Effector memory CD4-positive, alpha-beta T cell (primary cell): ENCODE measurements at places on chromosomes 12 and 14.

- H3K27ac ChIP-seq = no peak overlapping the region
- H3K4me3 ChIP-seq = no peak overlapping the region
- no peak for DNase-seq
- H3K36me3 ChIP-seq = no peaks in the 10 kb centered on the region
- H3K27me3 ChIP-seq = no peaks in the 10 kb centered on the region
- no peaks in the 10 kb centered on the region for H3K4me1 ChIP-seq
These were observed 19.4 kb downstream of the PPP1R36 start for GRCh38 chr14:64569138-64569631.

DNA sequence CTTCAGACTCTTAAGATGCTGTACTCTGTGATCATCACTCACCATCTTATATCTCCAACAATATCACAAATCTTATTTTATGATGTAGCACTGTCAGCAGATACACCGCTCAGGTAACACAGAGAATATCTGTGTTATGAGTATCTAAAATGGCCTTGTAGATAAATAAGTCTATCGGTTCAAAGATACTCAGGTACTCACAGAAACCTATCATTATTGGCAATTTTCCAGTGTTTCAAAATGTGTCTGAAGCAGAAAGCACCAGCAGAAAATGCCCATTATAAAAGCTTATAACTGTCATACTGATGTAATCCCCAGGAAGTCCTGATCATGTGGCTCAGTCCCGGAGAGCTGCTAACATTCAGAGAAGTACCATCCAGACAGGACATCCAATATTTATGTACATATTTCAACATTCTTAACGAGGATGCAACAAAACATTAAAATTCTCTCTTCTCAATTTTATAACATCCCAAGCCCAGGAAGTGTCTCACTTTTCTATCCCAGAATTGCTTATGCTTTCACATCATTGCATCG is 190.7 kb upstream of the LMNTD1 start:
- H3K36me3 ChIP-seq = no peaks in the 10 kb centered on the region
- no peaks in the 10 kb centered on the region for H3K27me3 ChIP-seq
- no peak overlapping the region for H3K27ac ChIP-seq
- no peaks in the 10 kb centered on the region for H3K4me1 ChIP-seq
- DNase-seq = no peak

DNA sequence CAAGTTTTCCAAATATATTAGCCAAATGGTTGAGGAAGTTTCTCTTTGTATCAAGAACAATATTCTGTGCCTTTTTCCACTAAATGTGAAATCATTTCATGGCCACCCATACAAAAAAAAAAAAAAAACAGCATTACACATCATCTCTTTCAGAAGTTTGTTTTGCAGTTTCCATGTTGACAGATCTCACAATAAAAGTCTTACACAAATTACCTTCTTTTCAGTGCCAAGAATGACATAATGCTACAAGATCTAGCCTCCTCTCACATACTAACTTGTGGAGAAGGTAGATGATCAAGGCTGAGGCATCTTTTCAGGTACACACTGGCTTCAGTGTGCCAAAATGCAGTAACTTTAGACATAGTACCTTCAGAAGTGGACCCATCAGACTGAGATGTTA is 35.3 kb downstream of the PRKD1 start:
- no peak overlapping the region for H3K4me3 ChIP-seq
- no peak for DNase-seq
- no peaks in the 10 kb centered on the region for H3K36me3 ChIP-seq
- no peak overlapping the region for H3K27ac ChIP-seq
- H3K27me3 ChIP-seq = no peaks in the 10 kb centered on the region

DNA sequence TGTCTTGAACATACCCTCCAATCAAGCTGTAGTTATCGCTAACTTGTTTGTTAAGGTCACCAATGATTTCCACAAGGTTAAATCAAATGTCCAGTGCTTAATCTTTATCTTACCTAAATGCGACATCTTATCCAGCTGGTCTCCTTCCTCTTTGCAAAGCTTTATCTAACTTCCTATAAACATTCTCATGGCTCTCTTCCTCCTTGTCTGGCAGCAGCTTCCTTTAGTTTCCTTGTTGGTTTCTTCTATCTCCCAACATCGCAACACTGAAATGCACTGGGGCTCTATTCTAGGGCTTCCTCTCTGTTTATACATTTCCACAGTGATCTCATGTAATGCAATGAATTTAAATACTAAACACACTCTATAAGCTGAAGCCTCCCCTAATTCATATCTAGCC is 28.7 kb downstream of the UBE2N start:
- H3K36me3 ChIP-seq = peaks cover 21% of the 10 kb centered on the region
- H3K4me3 ChIP-seq = no peak overlapping the region
- H3K27me3 ChIP-seq = no peaks in the 10 kb centered on the region
- DNase-seq = no peak
- H3K27ac ChIP-seq = no peak overlapping the region

DNA sequence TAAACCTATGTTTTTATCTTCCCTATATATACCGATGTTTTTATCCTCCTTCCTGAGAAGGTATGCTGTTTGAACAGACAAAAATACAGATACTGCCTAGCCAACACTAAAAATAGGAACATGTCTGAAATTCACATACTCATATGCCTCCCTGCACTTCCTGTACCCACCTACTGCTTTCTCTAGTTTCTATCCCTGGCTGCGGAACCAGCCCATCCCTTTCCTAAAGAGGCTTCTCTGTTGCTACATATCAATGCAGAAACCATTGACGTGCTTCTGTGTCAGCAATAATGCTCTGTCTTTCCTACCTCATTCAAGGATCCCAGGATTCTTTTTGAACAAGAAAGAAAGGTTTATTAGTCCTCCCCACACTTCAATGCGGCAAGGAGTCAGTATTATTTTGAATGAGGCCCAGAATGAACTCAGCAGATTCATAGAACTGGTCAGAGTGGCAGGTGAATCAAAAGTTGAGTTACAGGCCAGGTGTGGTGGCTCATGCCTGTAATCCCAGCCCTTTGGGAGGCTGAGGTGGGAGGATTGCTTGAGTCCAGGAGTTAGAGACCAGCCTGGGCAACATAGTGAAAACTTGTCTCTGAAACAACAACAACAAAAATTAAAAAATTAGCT is 67.8 kb upstream of the NAP1L1 start:
- no peaks in the 10 kb centered on the region for H3K36me3 ChIP-seq
- no peak overlapping the region for H3K27ac ChIP-seq
- no peaks in the 10 kb centered on the region for H3K27me3 ChIP-seq
- DNase-seq = no peak
- H3K4me3 ChIP-seq = no peak overlapping the region

DNA sequence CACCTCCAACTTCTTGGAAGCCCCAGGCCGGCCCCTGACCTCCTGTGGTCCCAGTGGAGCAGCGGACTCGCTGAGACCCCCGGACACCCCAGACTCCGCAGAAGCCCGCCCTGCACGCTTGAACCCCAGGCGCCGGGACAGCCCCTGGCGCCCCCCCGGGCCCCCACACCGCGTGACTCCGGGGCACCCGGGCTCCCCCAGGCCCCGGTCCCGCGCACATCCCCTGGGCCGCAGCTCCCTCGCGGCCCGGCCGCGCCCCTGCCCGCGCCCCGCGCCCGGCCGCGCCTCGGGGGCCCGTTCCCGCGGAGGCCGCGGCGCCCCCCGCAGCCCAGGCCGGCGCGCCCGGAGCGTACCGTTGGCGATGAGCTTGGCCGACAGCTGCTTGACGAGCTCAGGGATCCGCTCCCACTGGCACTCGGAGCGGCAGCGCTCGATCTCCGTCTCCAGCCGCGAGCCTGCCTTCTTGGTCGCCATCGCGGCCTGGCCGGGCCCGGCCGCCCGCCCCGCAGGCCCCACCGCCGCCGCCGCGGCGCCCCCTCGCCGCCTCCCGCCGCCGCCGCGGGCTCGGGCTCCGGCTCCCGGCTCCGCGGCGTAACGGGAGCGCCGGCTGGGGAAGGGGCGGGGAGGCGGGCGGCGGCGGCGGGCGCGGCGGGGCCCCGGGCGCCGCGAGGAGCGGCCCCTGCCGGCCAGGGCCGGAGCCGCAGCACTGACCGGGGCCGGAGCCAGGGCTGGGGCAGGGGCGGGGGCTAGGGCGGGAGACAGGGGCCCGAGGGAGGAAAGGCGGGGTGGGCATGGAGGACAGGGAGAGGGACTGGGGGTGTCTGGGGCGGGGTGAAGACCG is at the start of gene TTC7B:
TSS of gene TTC7B (minus strand) at position 609 of the 841 bp plus-strand sequence. CDS start at position 474, 135 bp downstream.
- DNase-seq = no peak
- H3K4me3 ChIP-seq = no peak within 1 kb of the TSS
- no peaks in the 10 kb centered on the region for H3K27me3 ChIP-seq
- H3K4me1 ChIP-seq = peaks cover 2% of the 10 kb centered on the region
- no peaks in the 10 kb centered on the region for H3K36me3 ChIP-seq

GRCh38 chr12:83462419-83462818 is 775.7 kb downstream of the TMTC2 start:
- no peaks in the 10 kb centered on the region for H3K27me3 ChIP-seq
- H3K36me3 ChIP-seq = no peaks in the 10 kb centered on the region
- H3K4me3 ChIP-seq = no peak overlapping the region
- no peak for DNase-seq
- no peak overlapping the region for H3K27ac ChIP-seq
- no peaks in the 10 kb centered on the region for H3K4me1 ChIP-seq

- no peaks in the 10 kb centered on the region for H3K27me3 ChIP-seq
- H3K27ac ChIP-seq = no peak overlapping the region
- no peaks in the 10 kb centered on the region for H3K4me1 ChIP-seq
- no peak overlapping the region for H3K4me3 ChIP-seq
- H3K36me3 ChIP-seq = no peaks in the 10 kb centered on the region
- no peak for DNase-seq
These were observed 33.7 kb upstream of the RIC8B start for GRCh38 chr12:106740818-106741217.

DNA sequence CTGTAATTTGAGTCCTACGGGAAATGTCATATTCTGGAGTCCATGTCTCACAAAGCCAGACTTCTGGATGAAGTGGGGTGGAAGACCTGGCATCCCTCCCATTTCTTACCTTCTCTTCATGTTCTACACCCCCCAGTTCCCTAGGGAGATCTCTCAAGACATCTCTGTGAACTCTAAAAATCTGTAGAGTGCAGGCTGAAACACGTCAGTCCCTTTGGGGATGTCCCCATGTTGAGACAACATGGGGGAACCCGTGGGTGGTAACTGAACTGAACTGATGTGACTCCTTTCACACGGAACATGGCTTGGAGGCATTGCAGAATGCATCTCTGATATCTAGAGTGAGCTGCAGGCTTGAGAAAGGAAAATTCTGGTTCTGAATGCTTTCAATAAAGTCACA is 15.2 kb downstream of the SERPINA12 start:
- H3K27me3 ChIP-seq = no peaks in the 10 kb centered on the region
- no peaks in the 10 kb centered on the region for H3K4me1 ChIP-seq
- H3K4me3 ChIP-seq = no peak overlapping the region
- no peaks in the 10 kb centered on the region for H3K36me3 ChIP-seq
- no peak for DNase-seq
- H3K27ac ChIP-seq = no peak overlapping the region

GRCh38 chr12:49693931-49694444 is 13.2 kb downstream of the FMNL3 start:
- no peak overlapping the region for H3K27ac ChIP-seq
- H3K36me3 ChIP-seq = no peaks in the 10 kb centered on the region
- no peak for DNase-seq
- H3K27me3 ChIP-seq = no peaks in the 10 kb centered on the region
- no peak overlapping the region for H3K4me3 ChIP-seq

DNA sequence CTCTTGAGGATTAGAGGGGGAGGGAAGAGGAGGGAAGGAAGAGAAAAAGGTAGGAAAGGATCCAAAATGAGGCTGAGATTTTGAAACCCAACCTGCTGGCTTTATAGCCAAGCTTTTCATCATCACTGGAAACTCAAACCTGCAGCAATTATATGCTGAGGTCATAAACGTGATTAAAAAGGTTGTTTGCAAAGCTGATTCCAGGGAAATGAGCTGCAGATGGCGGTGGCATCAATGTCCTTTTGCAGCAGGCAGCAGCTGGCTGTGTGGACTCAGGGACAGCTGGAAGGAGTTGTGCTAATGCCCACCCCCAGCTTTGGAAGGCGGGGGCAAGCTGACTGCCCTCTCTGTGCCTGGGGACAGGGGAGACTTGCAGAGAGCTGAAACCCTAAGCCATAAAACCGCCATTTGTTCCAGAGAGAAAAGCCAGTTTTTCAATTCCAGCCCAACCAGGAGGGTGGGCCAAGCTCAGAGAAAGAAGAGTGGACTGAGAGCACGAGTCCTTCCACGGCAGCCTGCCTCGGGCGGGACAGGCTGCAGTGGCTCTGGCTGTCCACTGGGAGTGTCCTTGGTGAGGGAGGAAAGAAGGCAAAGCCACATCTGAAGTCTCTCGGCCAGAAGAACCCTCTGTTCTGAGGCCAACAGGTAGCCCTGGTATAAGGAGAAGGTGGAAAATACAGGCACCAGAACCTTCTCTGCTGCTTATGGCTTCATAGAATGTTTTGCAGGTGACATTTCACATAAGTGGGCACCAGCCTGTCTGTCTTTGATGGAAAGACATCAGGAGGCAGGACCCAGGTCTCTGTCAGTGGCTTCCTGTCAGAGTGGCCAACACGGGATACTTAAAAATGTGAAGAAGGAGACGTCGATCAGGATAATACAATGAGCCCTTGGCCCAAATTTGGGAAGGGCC is 90.7 kb downstream of the SINHCAF start:
- H3K27me3 ChIP-seq = no peaks in the 10 kb centered on the region
- no peak overlapping the region for H3K27ac ChIP-seq
- DNase-seq = no peak
- no peaks in the 10 kb centered on the region for H3K36me3 ChIP-seq

DNA sequence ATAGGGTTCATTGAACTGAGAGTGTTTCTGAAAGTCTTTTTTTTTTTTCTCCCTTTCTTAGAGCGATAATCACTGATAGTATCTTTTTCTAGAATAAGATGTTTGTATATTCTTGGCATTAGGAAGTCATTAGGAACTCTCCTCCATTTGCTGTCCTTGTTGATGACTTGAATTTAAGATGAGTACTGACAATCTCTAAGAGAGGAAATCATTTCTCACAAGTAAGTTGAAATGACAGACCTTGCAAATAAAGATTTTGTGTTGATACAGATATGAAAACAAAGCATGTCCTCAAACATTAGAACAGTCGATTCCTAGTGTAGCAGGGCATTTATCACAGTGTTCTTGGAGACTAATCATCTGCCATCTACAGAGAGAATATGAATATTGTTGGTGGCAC is 458.4 kb upstream of the SYT1 start:
- H3K4me1 ChIP-seq = no peaks in the 10 kb centered on the region
- H3K4me3 ChIP-seq = no peak overlapping the region
- no peak overlapping the region for H3K27ac ChIP-seq
- H3K36me3 ChIP-seq = no peaks in the 10 kb centered on the region

GRCh38 chr12:125272383-125272933 is 207.2 kb downstream of the AACS start:
- no peak for DNase-seq
- H3K4me1 ChIP-seq = no peaks in the 10 kb centered on the region
- no peak overlapping the region for H3K27ac ChIP-seq

GRCh38 chr14:52189325-52189724 is 78.2 kb upstream of the PTGDR start:
- no peak overlapping the region for H3K27ac ChIP-seq
- H3K36me3 ChIP-seq = no peaks in the 10 kb centered on the region
- no peaks in the 10 kb centered on the region for H3K27me3 ChIP-seq
- no peak overlapping the region for H3K4me3 ChIP-seq

DNA sequence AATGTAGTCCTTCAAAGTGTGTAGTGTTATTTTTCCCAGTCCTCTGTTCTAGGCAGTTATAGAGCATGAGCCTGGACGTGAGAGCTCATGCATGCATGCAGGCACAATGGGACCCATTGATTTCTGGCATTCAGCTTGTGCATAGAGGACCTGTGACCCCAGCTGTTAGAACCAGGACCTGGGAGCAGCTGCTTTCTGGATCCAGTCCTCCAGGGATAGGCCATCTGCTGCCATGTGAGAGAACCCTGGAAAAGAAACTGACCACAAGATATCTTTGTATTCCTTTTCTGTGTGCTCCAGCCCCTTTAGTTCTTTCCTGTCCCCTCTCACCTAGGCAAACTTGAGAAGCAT is 76.9 kb downstream of the SUSD6 start:
- peaks cover 14% of the 10 kb centered on the region for H3K36me3 ChIP-seq
- H3K4me1 ChIP-seq = peaks cover 35% of the 10 kb centered on the region
- H3K4me3 ChIP-seq = no peak overlapping the region
- H3K27ac ChIP-seq = no peak overlapping the region
- DNase-seq = no peak
- no peaks in the 10 kb centered on the region for H3K27me3 ChIP-seq
